ENCODE measurements at places on chromosomes 2 and 18. TPM values are rescaled to one million over a fixed set of nuclear protein-coding genes. Genes with fewer than 3 reads are reported as not detected.

The SLC9A4 gene
- total RNA-seq: not detected

The MALL gene
- 18.1 TPM for total RNA-seq

The ALKAL2 gene
- total RNA-seq: not detected

The SLC4A5 gene
- total RNA-seq: 0.44 TPM

The PID1 gene
- 5.7 TPM for total RNA-seq

The REG3G gene
- not detected for total RNA-seq

The SPTBN1 gene
- total RNA-seq: 243 TPM

The LOXHD1 gene
- not detected for total RNA-seq

The CYP26B1 gene
- total RNA-seq: 0.33 TPM

The CFAP65 gene
- total RNA-seq: not detected

The KIF1A gene
- not detected for total RNA-seq

The DPYSL5 gene
- total RNA-seq: not detected

The EVA1A gene
- total RNA-seq: 35.9 TPM

The SCN3A gene
- 0.12 TPM for total RNA-seq

The TUBA4B gene
- total RNA-seq: 0.11 TPM

The EPG5 gene
- 62.5 TPM for total RNA-seq

Data from uterine smooth muscle cell (primary cell).